ENCODE measurements at places on chromosomes 12 and 14.
A peak's percentile ranks its signal among the peaks of the same experiment; 100 is the strongest.

GRCh38 chr12:6182279-6182898, 17.8 kb upstream of the CD9 start:
- DNase-seq, result no peak

DNA sequence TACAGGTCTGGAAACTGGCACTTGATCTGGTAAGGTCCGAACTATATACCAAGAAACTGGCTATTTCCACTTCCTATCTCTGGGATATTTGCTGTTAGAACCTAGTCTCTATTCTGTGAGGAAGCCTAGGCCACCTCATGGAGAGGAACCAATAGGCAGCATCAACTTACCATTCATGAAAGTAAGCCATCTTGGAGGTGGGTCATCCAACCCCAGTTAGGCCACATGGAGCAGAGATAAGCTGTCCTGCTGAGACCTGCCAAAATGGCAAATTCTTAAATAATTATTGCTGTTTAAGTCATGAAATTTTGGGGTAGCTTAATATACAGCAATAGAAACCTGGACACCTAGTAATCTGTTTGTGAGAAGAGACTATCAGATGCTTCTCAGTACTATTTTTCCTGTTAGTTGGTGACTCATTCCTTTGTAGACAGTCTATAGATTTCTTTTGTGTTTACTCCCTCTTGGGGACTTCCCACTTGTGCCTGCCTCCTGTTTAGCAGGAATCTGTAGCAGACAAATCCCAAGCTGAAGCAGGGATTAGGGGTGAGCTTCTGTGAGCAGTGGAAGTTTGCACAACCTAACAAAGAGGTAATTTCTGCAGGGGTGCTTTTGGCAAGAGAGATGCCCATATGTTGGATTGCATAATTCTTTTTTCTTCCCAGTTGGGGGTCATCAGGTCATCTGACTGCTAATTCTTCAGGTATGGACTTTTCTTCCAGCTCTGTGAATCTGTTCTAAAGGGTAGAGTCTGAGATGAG, 136.8 kb downstream of the IGF1 start:
- DNase-seq, result peak; percentile 1

DNA sequence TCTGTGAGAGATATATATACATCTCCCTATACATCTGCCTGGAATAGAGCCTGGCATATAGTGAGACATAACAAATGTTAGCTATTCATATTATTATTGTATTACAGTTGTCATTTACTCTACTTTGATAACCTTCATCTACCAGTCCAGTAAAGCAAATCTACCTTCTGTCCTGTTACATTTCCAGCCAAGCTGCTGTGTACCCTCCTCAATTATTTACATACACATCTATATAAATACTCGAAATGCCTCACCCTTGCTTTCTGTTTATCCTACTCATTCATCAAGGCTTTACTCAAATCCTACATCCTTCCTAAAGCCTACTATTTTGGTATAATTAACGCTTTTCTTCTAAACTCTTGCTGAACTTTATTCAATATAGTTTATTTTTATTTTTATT, 8.7 kb downstream of the ZBTB1 start:
- no peak for DNase-seq

DNA sequence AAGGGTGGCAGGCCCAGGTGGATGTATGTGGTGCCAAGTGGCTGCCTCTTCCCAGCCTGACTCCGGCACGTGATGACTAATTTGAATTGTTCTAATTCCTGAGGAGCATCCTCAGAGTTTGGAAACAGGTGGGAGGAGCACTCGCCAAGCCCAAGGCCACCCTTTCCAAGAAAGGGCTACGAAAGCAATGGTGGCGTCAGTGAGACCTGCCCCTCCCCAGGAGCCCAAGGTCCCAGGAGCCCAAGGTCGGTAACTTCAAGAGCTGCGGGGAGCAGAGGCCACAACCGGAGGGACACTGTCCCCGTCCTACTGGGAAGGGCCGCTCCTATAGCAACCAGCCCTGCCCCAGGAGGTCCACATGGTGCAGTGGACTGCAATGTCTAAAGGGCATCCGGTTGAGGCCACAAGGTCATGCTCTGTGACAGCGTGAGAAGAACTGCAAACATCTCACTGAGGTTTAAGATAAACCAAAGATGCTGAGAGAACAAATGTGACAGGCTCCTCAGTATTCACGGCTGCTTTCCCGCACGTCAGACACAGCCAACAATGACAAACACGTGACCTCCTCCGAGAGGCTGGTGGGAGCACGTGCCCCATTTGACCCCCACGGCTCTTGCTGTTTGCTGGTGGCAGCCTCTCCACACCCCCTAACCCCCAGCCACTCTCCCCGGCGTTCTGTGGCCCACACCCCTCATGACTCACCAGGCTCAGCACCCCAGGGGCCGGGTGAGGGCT, 79.6 kb downstream of the ITPK1 start:
- DNase-seq, result peak; percentile 67

GRCh38 chr12:32170437-32170998, 63.9 kb downstream of the BICD1 start:
- no peak for DNase-seq

GRCh38 chr12:122888232-122888752, 7.6 kb downstream of the VPS37B start:
- peak; percentile 98 for DNase-seq

GRCh38 chr14:100067971-100068959, 3.0 kb downstream of the EVL start:
- DNase-seq, result peak; percentile 61

- no peak for DNase-seq
These were observed 100.9 kb upstream of the CCDC91 start for GRCh38 chr12:28089338-28089737.

GRCh38 chr12:13452955-13453570, 256.5 kb downstream of the EMP1 start:
- DNase-seq, result no peak

GRCh38 chr14:69582212-69582611, 7.5 kb upstream of the CCDC177 start:
- no peak for DNase-seq

- DNase-seq, result no peak
These were observed 576.2 kb downstream of the BCL11B start for GRCh38 chr14:98695809-98696208.

GRCh38 chr14:34420547-34421150, 41.4 kb downstream of the SPTSSA start:
- no peak for DNase-seq

- no peak for DNase-seq
These were observed 8.5 kb downstream of the ZFYVE21 start for GRCh38 chr14:103724116-103724515.

DNA sequence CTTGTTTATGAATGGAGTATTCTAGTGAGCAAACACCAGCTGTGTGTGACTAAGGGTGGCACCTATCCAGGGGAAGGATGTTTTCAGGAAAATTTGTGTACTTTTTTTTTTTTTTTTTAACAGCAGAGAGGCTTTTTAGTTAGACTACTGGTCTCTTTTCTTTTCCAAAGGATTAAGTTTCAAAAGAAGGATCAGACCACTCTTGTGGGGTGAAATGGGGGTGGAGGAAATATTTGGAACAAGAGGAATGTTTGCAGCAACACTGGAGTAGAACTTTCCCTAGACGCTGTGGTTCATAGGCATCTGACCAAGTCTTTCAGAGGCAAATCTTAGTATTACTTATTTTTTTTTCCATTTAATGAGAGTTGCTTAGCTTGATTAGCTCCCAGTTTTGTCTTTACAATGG, 21.1 kb downstream of the NUBPL start:
- no peak for DNase-seq

GRCh38 chr12:67714648-67715047, 66.1 kb downstream of the DYRK2 start:
- peak; percentile 96 for DNase-seq

- DNase-seq, result no peak
These were observed 11.1 kb downstream of the RFLNA start for GRCh38 chr12:124305776-124306685.

DNA sequence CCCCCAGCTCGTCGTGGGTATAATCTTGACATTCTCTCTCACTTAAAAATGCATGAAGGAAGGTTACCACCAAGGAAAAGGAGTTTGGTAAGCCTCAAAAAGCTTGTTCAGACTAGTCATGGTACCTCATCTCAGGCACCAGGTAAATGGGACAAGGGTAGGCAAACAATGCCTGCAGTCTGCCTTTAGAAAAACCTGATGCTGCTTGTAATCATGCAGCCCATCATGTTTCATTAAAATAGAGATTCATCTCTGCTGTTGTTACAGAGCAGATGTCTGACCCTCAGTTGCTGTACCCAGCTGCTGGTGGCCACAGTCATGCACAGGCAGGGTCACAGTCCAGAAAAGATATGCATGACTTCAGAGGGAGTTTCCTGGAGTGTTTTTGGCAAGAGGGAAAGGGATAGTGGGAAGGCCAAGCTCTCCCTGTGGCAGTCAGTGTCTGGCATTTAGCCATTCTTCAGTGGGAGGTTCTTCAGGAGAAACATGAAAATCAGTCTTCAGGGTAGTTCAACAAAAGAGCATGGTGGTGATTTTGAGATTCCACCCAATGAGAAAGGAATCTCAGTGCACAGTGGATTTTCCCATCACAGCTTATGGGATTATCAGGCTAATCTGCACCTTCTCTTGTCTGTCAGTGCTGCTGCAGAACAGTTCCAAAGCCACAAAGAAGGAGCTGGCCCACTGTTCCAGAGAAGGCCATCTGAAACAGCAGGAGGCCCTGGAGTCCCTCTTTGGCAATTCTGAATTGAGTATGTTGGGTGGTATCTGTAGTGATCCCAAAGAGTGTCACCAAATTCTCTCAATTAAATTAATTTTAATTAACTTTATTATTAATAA, 202.7 kb upstream of the FRMD6 start:
- DNase-seq, result no peak

DNA sequence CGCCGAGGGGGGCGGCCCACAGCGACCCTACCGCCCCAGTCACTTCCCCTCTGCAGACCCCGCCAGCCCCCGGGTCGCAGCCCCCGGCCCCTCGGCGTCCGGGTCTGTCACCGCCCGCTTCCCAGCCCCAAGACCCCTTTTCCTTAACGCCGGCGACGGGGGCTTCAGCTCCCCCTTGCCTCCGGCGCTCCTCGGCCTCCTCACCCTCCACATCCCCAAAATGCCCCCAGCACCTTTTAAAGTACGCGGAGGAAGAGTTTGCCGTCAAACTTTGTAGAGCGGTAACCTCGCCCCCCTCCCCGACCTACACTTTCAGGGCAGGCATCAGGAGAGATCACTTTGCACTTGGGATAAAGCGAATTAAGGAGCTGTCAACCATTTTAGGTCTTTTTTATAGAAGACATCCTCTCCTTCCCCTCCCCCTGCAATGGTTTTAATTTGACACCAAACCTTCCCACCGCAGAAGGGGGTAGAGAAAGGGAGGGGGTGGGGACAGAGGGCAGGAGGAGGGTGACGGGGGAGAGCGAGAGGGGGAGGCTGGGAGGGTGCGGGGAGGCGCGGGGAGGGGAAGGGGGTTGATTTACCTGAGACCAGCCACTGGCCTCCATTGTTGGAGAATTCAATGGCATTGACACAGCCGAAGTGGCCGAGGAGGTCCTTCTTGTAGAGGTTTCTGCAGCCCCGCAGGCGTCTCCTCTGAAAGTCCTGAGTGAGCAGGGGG, 578 bp downstream of the DCAF5 start:
- no peak for DNase-seq

DNA sequence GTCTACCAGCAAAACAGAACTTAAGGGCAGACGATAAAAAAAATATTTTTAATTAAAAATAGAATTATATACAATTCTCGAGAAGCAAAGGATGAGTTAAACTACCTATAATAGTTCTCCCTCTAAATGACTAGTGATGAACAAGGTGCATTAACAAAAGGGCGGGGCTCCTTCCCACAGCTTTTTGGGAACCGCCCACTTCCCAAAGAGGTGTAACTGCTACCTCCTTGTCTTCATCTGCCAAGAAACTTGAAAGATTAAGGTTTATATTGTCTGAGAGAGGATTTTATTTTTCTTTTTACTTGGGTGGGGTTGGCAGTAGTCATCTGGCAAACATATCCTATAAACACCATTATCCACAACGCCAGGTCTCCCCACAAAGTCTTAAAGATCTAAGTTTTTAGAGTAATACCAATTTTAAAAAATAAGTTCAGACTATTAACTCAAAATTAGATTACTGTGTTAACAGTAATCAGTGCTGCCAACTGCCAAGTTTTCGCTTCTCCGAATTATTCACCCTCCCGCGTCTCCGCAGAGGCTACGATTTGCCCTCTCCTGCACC, 938 bp downstream of the RALGAPA1 start:
- peak; percentile 21 for DNase-seq

DNA sequence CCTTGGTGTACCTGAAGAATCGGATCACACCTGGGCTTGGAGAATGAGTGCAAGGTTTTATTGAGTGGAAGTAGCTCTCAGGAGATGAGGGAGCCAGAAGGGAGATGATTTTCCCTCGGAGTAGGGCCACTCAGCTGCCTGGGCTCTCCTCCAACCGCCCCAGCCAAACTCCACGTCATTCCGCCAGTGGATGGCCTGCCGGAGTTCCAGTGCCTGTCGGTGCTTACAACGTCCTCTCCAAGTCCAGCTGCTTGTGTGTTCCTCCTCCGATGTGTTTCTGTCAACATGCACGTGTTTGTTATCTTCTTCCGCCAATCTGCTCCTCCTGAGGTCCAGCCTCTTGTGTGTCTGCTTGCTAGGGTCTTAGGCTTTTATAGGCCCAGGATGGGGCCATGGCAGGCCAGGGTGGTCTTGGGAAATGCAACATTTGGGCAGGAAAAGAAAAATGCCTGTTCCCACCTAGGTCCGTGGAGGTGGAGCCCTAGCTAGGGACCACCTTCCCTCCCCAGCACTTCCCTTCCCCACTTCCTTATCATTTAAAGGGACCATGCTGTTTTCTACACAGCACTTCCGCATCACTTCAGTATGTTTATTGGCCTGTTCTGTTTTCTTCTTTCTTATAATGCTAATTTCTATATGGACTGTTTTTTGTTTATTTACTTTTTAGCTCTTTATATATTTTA, 343.2 kb downstream of the PDZRN4 start:
- DNase-seq, result no peak

DNA sequence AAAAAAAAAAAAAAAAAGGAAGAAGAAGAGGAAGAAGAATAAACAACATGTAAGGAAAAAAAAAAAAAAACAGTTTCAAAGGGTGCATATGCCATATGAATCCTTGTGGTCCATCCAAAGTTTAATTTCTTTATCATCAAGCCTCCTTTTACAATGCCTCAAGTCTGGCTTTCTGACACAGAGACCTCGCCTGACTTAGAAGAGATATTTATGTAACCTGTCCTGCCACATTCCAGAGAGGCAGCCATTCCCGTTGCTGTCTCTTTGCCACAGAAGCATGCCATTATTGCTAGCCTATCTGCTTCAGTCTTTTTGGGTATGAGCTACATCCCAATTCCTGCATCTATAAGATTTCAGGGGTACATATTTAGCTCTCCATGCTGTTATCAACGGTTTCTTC, 596.7 kb upstream of the ATP2B1 start:
- peak; percentile 49 for DNase-seq
